ENCODE measurements at places on chromosomes 2 and 18.

DNA sequence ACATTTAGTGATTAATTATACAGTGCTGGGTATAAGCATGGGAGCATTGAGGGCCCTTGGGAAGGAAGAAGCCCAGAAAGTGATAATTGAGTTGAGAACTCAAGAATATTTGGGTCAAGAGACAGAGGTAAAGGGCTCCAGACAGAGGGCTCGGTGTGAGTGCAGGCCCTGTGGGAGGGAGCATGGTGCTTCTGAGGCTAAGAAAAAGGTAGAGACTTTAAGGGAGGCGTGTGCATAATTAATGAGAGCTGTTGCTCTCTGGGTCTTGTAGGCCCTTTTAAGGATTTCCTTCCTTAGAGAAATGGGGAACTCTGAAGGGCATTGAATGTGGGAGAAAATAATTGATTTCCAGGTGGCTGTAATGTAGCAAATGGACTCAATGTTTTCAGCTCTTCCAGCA lies 735.0 kb upstream of the POU3F3 start:
- no peak for DNase-seq

- DNase-seq, result no peak
Observed at GRCh38 chr2:156593594-156593921, 157.4 kb downstream of the GPD2 start.

- no peak for DNase-seq
Observed at GRCh38 chr2:17520761-17521160, 2.5 kb upstream of the RAD51AP2 start.

DNA sequence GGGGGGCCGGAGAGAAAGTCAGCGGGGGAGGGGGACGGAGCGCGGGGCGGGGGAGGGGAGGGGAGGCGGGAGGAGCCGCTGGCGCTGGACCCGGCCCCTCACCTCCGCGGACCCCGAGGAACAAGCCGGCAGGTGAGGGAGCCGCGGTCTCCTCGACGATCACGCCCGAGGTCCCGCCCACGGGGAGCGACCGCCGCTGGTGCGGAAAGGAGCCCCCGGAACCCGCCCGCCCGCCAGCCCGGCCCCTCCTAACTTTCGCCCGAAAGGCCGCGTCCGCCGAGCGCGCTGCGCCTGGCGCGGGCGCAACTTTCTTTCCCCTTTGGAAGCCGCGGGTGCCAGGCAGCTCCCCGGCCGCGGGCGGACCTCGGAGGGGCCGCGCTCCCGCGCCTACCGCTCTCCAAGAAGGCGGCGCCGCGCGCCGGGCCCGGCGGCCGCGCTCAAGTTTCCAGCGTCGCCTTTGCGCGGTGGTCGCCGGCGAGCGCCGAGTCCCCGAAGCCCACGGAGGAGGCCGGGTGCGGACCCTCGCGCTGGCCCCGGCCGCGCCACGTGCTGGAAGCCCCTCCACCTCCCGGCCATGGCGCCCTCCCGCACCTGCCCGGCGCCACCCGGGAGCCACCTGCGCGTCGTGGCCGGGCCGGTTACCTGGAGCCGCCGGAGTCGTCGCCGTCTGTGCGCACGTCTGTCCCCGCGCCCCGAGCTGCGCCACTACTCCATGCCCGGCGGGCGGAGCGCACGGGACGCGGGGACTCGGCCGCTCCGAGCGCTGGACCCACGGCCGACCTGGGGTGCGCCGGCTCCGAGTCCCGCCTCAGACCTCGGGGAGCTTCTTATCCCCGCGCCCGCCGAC lies at the start of gene ALKAL2:
ALKAL2 (minus strand) TSS at position 181 of the 847 bp plus-strand sequence. CDS start 256 bp downstream, outside the sequence.
- no peak for DNase-seq

DNA sequence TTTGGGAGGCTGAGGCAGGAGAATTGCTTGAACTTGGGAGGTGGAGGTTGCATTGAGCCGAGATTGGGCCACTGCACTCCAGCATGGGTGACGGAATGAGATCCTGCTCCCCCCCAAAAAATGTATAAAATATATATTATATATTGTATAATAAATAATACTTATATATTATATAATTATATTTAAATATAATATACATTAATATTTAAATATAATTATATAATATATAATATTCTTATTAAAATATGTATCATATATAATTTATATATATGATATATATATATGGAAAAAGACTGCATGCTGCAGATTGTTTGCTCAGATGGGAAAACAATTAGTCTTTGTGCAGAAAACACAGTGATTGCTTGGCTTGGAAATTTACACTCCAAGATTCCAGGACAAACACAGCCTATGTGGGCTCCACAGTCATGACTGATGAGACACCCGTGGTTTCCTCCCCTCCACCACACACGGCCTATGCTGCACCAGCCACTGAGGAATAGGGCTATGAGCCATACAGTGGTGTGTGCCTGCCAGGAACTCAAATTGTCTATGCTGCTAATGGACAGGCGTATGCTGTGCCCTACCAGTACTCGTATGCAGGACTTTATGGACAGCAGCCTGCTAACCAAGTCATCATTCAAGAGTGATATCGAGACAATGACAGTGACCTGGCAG lies 30.0 kb downstream of the PMAIP1 start:
- DNase-seq, result peak; percentile 15

- no peak for DNase-seq
Observed at GRCh38 chr2:155157711-155158110, 459.2 kb downstream of the KCNJ3 start.

Data from Kasumi-1 (cell line).